ENCODE measurements at places on chromosomes 1 and 21.

GRCh38 chr1:24186993-24187790 is at the start of gene IFNLR1:
Gene IFNLR1 (minus strand): TSS chr1:24187289. CDS start chr1:24187248, 41 bp downstream.
- peak; percentile 55 for DNase-seq

- no peak for DNase-seq
These were observed 11.6 kb upstream of the MAPKAPK2 start for GRCh38 chr1:206672844-206673758.

GRCh38 chr1:7398982-7399381 is 372.1 kb upstream of the VAMP3 start:
- DNase-seq: no peak

- no peak for DNase-seq
These were observed 46.5 kb upstream of the BEND5 start for GRCh38 chr1:48823168-48823567.

- DNase-seq: no peak
These were observed 3.9 kb upstream of the CD101 start for GRCh38 chr1:116997636-116998035.

- no peak for DNase-seq
These were observed 12.4 kb upstream of the RCAN3 start for GRCh38 chr1:24490101-24490781.

- no peak for DNase-seq
These were observed 140.5 kb downstream of the SPATA46 start for GRCh38 chr1:162236201-162236600.

DNA sequence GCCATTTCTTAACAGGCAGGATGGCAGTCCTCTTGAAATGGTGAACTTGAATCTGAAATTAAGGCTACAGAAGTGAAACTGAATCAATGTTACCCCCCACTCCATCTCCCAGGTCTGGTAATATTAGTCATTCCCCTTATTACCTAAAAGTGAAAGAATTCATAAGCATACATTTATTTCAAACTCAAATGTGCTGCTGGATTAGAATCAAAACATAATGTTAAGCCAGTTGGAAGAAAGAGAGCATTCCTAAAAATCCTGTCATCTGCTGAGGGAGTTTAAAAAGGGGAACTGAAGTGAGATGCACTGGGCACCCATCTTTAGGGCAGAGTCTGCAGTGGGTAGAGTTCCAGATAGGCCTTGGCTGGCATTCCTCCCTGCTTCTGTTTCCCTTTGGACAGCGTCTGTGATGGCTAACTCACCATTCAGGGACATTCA is 17.4 kb downstream of the KIAA0319L start:
- DNase-seq: no peak

- DNase-seq: no peak
These were observed 45.3 kb upstream of the PARP1 start for GRCh38 chr1:226453015-226453704.

DNA sequence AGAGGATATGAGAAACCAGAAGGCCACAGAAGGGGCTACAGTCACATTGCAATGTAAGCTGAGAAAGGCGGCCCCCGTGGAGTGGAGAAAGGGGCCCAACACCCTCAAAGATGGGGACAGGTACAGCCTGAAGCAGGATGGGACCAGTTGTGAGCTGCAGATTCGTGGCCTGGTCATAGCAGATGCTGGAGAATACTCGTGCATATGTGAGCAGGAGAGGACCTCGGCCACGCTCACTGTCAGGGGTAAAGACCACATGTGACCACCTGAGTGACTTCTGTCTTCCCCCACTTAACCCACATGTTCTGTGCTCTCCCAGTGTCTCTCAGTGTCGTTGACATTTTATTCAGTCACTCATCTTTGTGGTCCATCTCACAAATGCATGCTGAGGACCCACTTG is 92.1 kb downstream of the OBSCN start:
- DNase-seq: no peak

DNA sequence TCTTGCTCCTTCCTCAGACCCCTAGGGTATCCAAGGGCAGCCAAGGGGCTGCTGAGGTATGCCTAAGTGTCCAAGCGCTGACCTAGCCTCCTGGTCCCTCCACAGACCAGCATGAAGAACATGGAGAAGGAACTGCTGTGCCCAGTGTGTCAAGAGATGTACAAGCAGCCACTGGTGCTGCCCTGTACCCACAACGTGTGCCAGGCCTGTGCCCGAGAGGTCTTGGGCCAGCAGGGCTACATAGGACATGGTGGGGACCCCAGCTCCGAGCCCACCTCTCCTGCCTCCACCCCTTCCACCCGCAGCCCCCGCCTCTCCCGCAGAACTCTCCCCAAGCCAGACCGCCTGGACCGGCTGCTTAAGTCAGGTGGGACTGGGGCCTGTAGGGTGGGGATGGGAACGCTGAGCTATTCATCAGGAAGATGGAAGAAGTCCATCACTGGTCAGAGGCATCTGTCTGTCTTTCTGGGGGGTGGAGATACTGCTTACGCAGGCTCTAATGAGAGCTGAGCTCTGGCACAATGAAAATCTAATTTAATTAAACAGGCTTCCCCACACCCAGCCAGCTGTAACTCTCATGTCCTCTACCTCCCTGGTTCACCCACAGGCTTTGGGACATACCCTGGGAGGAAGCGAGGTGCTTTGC is 1.8 kb downstream of the TRIM46 start:
- DNase-seq: no peak

- no peak for DNase-seq
These were observed 19.0 kb downstream of the SSR2 start for GRCh38 chr1:156001662-156002171.

- DNase-seq: no peak
These were observed 56.9 kb upstream of the TMPRSS2 start for GRCh38 chr21:41564871-41565274.

DNA sequence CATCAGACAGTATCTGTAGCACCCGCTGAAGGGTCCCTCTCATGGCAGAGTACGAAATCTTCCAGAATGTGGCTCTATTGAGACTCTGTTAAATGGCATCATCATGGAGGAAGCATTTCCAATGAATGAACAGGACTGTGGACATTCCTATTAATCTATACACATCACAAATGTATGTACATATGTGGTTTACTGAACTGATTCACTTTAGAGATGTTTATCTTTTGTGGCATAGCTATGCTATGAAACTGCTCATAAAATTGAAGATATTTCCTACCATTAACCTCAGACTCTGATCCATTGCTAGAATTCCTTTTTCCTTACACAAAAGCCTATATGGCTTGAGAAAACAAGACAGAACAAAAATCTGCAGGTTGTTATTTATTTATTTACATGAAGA is 259.6 kb upstream of the RRP15 start:
- DNase-seq: no peak

GRCh38 chr1:211613108-211613947 is 34.4 kb upstream of the SLC30A1 start:
- DNase-seq: no peak

- DNase-seq: no peak
These were observed 89.0 kb upstream of the CHODL start for GRCh38 chr21:18155508-18156193.

DNA sequence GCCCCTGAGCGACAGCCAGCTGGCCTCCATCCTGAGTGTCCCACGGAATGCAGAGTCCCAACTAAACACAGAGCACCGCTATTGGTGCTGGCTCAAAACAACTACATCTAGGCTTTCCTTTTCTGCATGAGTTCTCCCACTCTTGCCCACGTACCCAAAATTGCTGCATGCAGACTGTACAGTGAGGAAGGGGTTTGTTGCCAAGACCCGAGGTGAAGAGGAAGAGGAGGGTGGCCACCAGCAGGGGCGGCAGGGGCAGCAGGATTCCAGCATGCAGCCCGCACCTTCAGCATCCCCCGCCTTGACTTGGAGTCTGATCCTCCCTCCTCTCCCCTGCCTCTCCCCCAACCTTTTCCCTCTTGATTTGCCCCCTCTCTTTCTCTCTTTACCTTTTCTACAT is 8.0 kb downstream of the S100A9 start:
- DNase-seq: no peak

DNA sequence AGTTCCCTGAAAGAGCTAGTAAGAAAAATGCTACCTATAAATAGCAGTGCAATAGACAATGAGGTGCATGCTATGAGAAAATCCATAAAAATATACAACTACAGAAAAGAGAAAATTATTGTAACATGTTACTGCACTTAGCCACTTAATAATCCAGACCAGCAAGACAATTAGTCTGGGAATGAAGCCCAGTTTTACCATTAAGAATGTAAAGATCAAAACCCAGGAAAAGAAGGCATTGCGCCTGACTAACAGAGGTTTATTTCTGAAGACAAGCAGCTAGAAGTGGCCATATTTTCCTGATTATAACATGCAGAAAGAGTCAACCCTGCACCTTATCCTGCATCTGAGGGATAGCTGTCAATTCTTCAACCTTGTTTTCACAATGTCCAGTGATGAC is 276.4 kb upstream of the PRMT6 start:
- DNase-seq: no peak

GRCh38 chr1:95753382-95754016 is 519.5 kb downstream of the RWDD3 start:
- no peak for DNase-seq

- DNase-seq: no peak
These were observed 190.1 kb downstream of the HIVEP3 start for GRCh38 chr1:41728403-41729202.

- no peak for DNase-seq
These were observed 358.4 kb upstream of the ADGRL4 start for GRCh38 chr1:79364896-79365295.

DNA sequence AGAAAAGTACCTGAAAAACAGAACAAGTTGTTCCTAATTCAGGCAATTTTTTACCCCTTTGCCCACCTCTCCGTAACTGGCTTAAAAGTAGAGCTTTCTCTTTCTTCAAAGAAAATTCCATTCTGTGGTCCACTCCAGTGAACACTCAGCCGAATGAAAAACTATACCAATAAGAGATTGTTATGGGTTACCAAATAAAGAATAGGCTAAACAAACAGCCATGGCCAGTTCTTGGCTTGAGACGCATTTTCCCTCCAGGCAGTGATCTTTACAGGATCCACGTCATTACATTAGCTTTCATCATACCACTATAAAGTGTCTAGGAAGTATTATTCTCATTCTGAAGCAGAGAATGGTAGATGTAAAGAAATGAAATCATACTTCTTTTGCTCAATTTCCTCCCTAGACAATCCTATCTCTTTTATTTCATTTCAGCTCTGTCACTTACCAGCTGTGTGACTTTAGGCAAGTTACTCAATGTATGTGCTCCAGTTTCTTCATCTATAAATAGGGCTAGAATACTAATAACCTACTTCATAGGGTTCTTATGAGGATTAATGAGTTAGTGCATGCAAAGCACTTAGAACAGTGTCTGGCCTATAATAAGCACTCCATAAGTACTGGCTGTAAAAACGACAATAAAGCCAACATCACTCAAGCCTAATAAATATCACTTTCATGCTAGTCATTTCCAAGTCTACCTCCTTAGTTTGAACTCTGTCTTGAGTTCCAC is 26.5 kb upstream of the TRIM45 start:
- DNase-seq: no peak

- no peak for DNase-seq
These were observed 2.5 kb upstream of the POGK start for GRCh38 chr1:166836733-166837132.

DNA sequence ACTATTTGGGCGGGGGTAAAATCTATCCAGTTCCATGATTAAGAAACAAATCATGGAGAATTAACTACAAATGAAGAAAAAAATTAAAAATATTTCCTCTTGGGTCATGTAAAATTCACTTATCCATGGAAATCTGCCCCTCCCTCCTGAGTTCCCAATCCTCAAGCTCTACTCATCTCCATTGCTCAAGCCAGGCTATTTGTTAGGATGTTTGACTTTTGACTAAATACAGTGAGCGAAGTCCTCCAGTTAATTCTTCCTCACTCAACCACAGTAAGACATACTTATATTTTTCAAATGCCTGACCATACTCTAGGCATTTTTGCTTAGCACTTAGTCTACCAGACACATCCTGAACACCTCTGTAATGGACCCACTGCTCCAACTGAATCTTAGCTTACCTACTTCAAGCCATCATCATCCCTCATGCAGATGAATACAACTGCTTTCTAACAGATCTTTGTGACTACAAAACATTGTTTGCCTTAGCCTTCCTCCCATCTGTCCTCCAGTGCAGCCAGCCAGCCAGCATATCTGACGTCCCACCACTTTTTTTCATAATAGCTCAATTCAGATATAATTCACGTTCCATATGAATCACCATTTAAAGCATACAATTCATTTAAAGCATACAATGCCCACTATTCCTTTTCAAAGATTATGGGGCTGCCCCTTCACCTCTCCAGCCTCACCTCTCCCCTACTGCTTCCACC is 154.2 kb downstream of the RERE start:
- DNase-seq: no peak

DNA sequence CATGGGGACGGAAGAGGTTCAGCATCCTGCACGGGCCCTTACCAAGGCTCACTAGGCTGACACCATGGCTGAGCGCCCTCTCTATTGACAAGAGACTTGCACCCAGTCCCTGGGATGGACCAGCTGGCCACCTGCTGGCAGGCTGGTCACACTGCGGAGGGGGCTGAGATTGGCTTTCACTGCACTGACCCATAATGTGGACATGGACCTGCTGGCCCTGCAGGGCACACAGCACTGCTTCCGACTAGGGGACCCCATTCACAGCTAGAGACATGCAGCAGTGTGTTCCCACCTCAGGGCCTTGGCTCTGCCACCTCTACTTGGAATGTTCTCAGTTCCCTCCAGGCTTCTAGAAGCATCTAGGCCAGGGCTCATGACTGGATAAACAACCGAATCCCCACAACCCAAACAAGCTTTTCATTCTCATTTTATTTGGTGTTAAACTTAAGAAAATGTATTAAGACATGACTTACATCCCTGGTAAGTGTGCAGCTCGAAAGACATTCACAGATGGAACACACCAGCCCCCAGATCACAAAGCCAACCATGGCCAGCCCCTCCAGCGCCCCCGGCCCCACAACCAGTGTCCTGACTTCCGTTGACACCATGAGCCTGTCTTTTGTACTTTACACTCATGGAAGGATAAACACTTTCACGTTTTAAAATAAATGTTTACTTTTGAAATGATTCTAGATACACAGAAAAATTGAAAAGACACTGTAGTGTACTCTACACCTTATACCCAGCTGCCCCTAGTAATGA is 9.3 kb upstream of the SRARP start:
- DNase-seq: peak; percentile 25

- no peak for DNase-seq
These were observed 8.5 kb upstream of the NBL1 start for GRCh38 chr1:19635646-19636045.

GRCh38 chr1:67838180-67838910 is 5.1 kb upstream of the GNG12 start:
- DNase-seq: no peak

DNA sequence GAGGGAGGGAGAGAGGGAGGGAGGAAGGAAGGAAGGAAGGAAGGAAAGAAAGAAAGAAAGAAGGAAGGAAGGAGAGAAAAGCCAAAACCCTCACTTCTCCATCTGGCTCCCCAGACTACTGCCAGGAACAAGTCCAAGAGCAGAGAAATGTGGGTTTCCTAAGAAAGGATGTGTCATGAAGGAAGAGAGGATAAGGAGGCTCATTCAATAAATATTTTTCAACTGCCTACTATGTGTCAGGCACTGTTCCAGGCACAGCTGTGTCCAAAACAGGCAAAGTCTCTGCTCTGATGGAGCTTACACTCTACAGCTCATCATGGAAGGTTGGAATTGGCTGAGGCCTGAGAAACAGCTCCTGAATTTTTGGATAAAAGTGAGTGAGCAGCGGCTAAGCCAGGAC is 42.6 kb upstream of the ATP2B4 start:
- no peak for DNase-seq

GRCh38 chr1:244599937-244600350 is 53.0 kb upstream of the DESI2 start:
- peak; percentile 14 for DNase-seq

All from activated CD4-positive, alpha-beta T cell treated with anti-CD3 and anti-CD28 coated beads, Interleukin-2, amount 50 U/mL, for 1 hour (primary cell).